Ureter (tissue), 1 donor: ENCODE measurements at places on chromosomes 16 and 17.

- no peak for DNase-seq
These were observed 37.8 kb downstream of the TMEM235 start for GRCh38 chr17:78268951-78269905.

GRCh38 chr17:42002792-42003301, 14.4 kb downstream of the DNAJC7 start:
- no peak for DNase-seq

DNA sequence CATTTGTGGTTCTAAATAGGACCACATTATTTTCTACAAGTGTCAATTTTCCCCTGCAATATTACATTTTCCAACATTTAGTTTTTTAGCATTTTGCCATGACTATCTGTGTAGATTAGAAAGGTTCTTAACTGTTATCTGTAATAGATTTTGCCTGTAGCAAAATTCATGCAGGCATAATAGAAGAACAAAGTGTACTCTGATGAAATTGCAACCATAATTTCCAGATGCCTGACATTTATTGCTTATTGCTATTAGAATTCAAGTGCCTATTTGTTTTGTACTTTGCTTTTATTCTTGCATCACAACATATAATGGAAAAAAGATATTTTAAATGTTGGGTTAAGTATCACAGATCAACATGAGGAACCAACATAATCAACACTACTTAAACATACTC, 337.7 kb downstream of the TOX3 start:
- no peak for DNase-seq

DNA sequence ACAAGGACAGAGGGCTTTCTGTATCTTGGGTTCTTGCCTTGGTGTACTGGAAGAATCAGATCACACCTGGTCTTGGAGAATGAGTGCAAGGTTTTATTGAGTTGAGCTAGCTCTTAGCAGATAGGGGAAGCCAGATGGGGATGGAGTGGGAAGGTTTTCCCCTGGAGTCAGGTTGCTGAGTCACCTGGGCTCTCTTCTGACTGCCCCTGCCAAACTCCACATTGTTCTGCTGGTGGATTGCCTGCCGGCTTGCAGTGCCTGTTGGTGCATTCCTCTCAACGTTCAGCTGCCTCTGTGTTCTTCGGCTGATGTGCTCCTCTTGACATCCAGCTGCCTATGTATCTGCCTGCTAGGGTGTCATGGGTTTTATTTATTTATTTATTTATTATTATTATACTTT, 1431.1 kb downstream of the CDH8 start:
- DNase-seq, result no peak

- DNase-seq, result no peak
These were observed 19.7 kb downstream of the ALKBH5 start for GRCh38 chr17:18203308-18203707.

GRCh38 chr16:76207270-76207669, 69.9 kb upstream of the CNTNAP4 start:
- no peak for DNase-seq

DNA sequence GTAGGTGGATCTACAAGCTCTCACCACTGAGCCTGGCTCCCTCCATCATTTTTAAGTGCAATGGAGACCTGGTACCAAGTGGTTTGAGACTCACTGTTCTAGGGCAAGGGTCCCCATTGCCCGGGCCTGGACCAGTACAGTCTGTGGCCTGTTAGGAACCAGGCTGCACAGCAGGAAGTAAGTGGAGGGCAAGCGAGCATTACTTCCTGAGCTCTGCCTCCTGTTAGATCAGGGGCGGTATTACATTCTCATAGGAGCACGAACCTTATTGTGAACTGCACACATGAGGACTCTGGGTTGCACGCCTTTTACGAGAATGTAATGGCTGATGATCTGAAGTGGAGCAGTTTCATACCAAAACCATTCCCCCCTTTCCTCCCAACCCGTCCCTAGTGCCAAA, 6.8 kb upstream of the ZNF594 start:
- DNase-seq, result no peak

GRCh38 chr17:45020354-45021138, 30.9 kb downstream of the DCAKD start:
- DNase-seq, result peak; percentile 70

DNA sequence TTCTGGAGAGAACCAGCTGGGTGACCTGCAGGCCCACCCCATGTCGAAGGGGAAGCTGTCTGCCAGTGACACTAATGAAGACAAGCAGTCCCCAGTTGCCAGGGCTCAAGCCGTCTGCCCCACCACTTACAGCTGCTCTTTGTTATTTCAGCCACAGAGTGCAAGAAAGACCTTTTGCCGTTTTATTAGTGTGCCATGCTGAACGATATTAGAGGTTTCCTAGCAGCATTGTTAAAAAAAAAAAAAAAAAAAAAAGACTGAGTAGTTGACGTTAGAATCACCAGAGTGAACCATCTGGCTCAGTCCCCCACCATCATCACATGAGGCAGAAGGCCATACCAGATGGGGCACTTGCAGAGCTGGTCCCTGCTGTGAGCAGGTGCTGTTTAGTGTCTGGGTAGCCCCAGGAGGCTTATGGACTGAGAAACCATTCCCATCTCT, 26.5 kb upstream of the SLC39A11 start:
- no peak for DNase-seq

- no peak for DNase-seq
These were observed 61.4 kb downstream of the ATF7IP2 start for GRCh38 chr16:10447289-10447688.
